ENCODE measurements at places on chromosomes 2 and 18.

- DNase-seq = no peak
Measured at GRCh38 chr2:237298151-237299118, 115.5 kb downstream of the COL6A3 start.

GRCh38 chr18:40011201-40011600, 1943.8 kb upstream of the PIK3C3 start:
- no peak for DNase-seq

DNA sequence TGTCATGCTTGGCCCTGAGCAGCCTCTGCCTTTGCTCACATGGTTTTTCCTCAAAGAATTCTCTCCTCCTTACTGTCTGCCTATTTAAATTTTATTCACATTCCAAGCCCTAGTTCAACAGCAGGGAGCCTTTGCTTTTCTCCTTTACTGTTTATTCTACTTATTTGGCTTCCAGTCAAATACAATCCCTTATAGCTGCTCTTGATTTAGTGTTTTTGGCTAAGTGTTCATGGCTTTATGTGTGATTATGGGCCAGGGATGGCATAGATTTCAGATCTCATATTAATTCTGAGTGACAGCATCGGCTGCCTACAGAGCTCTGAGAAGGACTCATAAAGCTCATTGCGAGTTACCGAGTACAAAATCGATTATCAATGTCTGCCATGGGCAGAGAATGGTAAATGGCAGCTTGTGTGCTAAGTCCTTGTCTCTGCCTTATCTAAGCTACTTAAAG, 106.7 kb downstream of the METTL8 start:
- no peak for DNase-seq

DNA sequence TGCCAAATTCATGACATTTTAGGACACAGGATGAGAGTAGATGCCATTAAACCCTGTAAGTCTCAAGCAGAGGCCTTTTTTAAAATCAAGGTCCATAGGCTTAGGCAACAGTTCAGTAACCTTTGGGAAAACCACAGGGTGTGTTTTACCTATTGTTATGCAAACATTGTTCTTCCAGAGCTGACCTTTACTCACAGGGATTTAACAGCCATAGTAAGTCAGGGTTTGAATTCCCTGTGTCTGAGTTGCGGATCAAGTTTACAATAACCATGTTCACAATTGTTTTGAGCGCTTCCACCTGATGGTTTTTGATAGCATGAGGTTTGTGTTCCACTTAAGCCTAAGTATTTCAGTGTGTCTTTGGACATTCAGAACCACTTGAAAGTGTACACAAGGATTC, 160.1 kb upstream of the BOD1L2 start:
- no peak for DNase-seq

DNA sequence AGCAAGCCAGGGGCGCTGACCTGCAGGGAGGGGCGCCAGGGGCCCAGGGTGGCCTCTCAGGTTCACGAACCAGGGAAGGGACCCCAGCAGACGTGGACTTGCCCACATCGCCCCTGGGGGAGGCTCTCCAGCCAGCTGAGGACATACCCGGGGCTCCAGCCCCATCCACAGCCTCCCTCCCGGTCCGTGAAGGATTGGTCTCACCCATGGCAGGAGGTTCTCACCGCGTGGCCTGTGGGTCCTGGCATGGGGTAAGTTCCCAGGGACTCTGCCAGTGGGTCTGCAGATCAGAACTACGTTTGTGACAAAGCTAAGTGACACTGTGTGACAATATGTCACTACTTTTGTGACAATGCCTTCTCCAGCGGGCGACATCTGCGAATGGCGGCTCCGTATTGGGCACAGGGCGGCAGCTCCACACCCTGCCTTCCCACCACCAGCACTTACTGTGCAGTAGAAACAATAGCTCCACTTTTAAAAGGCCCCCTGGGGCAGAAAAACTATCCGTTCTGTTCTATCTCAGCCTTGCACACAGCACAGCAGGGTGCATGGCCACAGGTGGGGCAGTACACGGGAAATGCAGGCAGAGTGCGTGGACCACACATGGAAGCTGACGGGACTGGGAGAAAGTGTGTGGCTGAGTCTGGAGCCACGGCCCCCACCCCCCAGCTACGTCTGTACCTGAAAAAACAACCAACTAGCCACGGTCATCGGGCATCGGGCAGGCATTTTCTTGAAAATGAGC, 65.2 kb upstream of the CTDP1 start:
- no peak for DNase-seq

- DNase-seq = no peak
Measured at GRCh38 chr18:63470751-63471150, 6.0 kb upstream of the SERPINB5 start.

DNA sequence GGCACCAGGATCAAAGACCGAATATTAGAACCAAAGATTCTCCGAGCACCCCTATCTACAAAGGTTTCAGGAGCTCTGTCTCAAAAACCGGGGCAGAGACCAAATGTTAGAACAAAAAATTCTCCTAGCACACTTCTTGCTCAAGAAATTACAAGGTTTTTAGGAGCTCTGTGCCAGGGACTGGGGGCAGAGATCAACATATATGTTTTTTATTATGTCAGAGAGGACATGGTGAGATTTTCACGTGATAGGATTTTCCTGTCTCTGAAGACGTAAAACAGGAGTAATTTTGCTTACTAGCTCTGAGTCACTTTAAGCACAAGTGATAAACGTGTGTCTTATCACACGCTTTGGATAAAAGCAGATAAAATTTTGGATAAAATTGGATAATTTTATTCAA, 34.8 kb upstream of the ODC1 start:
- DNase-seq = no peak

- no peak for DNase-seq
Measured at GRCh38 chr2:156005999-156006712, 326.4 kb downstream of the NR4A2 start.

- DNase-seq = no peak
Measured at GRCh38 chr18:58080451-58080850, 36.4 kb downstream of the NEDD4L start.

DNA sequence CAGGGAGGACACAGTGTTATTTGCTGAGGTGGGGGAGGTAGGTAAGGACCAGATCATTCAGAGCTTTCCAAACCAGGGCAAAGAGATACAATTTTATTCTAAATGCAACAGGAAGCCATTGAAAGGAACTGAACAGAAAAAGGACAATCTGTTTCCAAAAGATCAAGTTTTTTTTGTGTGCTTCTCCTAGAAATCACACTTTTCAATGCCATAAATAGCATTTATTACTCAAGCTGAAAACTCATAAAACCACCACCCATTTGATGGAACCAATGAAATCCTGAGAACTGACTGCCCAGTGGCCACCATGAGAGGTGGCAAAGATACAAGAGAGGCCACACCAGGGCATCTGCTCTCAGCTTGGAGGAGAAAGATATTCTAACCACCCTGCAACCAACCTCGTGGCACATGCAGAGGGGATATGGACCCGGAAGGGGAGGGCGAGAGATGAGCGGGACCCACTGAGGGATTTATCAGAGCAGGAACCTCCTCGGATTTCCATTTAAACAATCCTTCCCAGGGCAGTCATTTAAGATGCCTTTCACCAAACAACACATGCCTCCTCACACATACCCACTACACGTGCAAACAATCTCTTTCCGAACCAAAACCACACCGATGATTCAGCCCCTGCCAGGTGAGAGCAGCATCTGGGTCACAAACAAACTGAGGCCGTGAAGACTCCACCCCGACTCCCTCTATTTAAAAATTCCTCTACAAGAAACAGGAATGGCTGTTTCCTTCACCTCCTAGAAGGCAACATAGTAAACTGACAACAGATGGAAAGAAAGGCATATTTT, 8.8 kb downstream of the CYB5A start:
- no peak for DNase-seq

- peak; percentile 26 for DNase-seq
Measured at GRCh38 chr2:231299267-231299666, 96.2 kb upstream of the B3GNT7 start.

GRCh38 chr18:77249569-77250500, at the start of gene GALR1:
TSS of gene GALR1 (plus strand) at chr18:77249848. CDS start at chr18:77250549, 701 bp downstream.
- no peak for DNase-seq

- no peak for DNase-seq
Measured at GRCh38 chr2:70977605-70978205, 725 bp upstream of the ANKRD53 start.

GRCh38 chr2:144323946-144324345, 196.0 kb downstream of the ZEB2 start:
- no peak for DNase-seq

GRCh38 chr2:219722276-219722879, 94.9 kb downstream of the SLC4A3 start:
- DNase-seq = no peak

GRCh38 chr2:176445956-176446355, 176.7 kb downstream of the MTX2 start:
- DNase-seq = no peak

GRCh38 chr2:20148923-20149702, 75.8 kb downstream of the SDC1 start:
- DNase-seq = no peak

DNA sequence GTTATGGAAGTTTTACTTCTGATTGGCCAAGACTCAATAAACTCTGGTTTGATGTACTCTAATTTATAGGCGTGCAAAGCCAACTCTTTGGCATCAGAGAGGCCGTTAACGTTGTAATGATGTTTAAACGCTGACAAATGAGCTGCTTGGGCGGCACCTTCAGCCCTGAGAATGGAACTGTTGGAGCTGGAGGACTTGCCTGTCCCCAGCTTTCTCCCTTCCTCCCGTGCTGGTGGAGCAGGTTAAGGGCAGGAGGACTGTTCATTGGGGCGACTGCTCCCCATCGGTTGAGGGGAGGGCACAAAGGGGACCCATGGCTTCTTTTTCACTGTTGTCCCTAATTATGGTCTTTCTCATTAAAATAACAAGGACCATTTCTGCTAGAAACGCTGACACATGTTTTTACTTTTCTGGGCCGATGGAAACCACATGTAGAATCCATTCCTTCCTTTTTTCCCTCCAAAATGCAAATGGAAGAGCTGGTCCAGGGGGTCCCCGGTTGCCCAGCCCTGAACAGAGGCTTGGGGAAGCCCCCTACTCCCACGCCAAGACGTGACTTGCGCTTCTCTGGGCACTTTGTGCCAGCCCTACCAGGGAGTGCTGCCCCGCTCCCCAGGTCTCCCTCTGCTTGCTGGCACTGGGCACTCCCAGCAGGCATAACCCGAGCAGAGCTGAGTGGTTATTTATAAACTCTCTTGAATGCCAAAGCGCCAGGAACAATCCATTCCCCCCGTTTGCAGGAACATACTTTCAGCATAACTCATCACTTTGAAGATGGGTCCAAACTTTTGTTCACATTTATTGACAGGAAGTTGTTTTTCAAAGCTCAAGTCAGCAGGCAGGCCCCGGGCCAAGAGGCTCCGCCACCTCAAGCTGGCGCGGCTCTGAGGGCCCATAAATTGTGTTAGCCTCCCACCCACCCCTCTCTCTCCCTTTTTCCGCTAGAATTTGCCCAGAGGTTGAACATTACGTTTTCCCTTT, 170.1 kb downstream of the ASB1 start:
- DNase-seq = no peak

- DNase-seq = no peak
Measured at GRCh38 chr18:22084547-22084946, 84.8 kb upstream of the GATA6 start.

- DNase-seq = peak; percentile 22
Measured at GRCh38 chr2:186399082-186399644, 86.9 kb upstream of the ZC3H15 start.
